GM23338 (cell line): ENCODE measurements at places on chromosomes 5 and 9. TPM values are rescaled to one million over a fixed set of nuclear protein-coding genes. Genes with fewer than 3 reads are reported as not detected.

- no peak for DNase-seq
Observed at GRCh38 chr5:165913059-165913458, 2378.4 kb upstream of the WWC1 start.

DNA sequence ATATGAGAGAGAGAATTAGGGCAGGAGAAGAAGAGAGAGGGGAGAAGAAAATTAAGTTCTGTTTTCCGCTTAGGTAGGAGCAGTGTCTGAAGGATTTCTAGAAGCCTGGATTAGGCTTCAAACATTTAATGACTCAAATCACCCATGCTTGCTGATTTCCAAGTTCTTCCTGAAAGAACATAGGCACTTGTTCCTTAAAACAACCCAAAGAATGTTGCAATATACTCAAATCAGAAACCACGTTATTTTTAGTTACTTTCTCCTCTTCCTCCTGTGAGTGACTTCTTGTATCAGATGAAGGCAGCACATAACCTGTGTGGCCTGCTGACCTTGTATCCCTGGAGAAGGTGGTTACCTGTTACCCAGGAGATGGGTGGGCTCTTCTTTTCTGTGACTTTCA lies 351.5 kb upstream of the KLF4 start:
- no peak for DNase-seq

DNA sequence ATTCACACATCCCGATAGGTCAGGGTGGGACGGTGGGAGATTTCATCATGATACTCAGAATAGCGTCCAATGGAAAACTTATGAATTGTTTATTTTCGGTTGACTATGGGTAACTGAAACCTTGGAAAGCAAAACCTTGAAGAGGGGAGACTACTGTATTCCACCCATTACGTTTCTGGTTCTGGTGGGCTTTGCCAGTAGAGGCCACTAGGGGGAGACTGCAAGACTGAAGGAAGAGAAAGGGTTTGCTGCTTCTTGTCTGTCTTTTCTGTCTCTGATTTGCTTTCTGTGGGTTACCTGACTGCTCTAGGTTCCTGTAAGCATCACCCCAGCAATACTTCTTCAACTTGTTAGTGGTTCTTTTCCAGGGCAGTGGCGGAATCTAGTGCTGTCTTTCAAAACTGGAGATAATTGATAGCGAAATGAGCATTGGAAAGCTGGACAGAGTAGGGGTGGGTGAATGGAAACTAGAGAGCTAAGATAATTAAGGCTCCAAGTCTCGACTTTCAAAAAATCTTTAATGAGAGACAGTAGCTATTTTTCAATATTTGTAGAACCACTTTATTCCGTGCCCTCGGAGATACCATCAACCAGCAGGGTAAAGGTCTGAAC lies 27.0 kb downstream of the GRIN3A start:
- DNase-seq = peak; percentile 82

Gene HSPB3
- total RNA-seq = not detected in 2 replicates

Gene TYRP1
- total RNA-seq = not detected in 2 replicates

Gene PTPRD
- 58.0 and 61.2 TPM in 2 replicates for total RNA-seq

DNA sequence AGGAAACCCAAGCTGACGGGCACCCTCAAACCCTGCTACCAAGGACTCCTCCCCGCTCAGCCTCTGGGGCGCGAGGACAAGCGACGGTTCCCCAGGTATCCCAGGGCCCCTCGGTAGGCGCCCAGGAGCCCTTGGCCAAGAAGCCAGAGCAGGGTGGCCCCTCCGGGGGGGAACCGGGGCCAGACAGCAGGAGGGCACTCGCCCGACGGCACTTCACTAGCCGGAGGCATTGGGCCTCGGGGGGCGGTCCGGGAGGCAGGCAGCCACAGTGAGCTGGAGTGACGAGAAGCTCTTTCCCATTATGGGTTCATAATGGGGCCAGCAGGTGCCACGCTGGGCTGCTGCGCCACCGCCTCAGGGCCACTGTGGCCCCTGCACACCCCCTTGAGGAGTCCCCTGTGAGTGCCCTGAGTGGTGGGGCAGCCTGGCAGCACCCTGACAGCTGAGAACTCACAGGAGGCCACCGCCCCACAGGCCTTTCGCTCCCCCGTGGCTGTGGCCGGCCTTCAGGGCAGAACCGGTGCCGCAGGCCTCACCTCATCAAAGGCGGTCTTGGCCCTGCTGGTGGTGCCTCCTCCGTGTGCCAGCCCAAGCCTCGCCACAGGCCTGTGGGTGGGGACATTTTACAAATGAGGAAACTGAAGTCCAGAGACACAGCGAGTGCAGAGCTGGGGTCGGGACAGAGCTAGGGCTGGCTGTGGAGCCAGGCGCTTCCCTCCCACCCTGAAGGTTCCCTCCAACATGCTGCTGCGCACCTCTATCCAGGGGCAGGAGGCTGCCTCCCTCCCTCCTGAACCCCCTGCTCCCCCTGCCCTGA lies 68.7 kb downstream of the PSMB7 start:
- no peak for DNase-seq

Gene CAMK2A
- not detected in 2 replicates for total RNA-seq

Gene IFNK
- not detected in 2 replicates for total RNA-seq

DNA sequence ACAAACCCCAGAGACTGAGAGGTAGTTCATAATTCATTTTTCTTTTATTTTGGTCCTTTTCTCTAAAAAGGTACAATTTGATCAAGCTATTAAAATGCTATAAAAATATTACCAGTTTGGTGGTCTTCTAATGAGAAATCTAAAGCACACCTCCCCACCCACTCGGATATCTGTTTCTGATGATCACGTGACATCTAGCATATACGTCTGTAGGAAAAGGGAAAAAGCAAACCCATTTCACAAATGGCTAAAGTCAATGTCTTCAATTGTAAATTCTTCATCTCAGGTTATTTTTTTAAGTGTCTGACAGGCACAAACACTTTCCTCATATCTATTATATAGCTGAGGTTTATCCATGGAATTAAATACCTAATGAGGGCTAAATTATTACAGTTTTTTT lies 18.9 kb downstream of the ZNF354A start:
- no peak for DNase-seq

Gene PCDHGA11
- total RNA-seq = 8.9 and 10.7 TPM in 2 replicates

Gene OR1J4
- not detected in 2 replicates for total RNA-seq

Gene PLCXD3
- 0.03 TPM in 1 of 2 replicates, not detected in the other for total RNA-seq

Gene NR5A1
- total RNA-seq = 0.21 and 5.7 TPM in 2 replicates

DNA sequence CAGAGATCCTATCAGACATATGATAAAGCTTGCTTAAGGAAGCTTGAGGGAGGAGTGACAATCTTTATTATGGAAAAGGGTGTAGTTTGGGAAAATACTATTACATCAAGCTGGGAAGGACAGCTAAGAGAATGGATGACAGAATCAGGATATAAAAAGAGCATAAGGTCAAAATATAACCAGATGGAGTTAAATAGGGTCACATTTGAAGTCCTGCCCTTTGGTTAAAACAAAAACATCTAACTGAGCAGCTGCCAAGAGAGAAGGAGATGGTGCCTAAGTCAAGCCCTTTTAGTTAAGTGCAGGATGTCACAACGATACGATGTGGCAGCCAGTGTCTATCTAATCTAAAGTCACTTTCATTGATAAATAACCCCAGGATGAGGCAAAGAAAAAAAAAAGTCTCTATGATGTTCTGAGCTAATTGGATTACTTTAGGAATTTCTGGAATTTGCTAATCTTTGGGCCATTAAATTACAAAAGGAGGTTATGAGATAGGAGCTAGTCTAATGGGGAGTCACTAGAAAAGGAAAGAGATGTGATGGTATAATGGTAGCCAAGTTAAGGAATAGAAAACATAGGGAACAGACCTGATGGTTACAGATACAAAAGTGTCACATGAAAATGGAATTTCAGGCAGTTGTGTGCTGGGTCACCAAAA lies 365.2 kb downstream of the PDE4D start:
- DNase-seq = peak; percentile 32

- DNase-seq = no peak
Observed at GRCh38 chr9:105510024-105510423, 47.9 kb upstream of the FKTN start.

- no peak for DNase-seq
Observed at GRCh38 chr9:37293664-37294524, 128.6 kb upstream of the GRHPR start.

GRCh38 chr5:96730586-96730985 lies 68.4 kb downstream of the CAST start:
- DNase-seq = no peak

Gene THBS4
- total RNA-seq = 13.7 and 23.2 TPM in 2 replicates

DNA sequence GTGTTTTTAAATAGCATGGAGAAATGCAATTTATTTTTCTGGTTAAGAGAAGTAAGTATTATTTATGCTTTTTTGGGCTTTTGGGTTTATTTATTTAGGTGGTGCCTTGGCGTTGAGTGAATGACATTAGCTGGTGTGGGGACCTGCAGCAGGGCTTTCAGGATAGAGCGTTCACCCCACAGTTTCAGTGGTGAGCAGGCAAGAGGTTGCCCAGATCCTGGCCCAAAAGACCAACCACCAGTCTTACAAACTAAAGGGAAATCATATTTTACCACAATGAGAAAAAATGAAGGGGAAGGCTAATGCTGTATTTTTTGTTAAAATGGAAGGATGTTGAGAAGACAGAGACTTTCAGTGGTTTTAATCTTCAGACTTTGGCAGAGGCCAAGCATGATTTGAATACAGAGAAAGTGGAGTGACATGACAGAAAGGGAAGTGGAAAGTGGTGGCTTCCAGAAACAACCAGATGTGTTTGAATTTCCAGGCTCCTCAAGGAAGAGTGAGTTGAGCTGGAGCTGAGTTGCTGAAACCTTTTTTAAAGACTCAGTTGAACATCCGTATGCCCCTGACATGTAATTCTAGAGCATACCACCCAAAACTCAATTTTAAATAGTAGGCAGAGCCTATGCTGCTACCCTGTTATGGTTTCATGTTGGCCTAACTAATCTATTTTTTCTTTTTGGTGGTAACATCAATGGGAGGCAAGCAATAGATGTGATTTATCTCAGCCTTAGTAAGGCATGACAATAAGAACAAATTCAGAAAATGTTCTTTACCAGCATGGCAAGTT lies 94.8 kb downstream of the AOPEP start:
- DNase-seq = no peak

- DNase-seq = no peak
Observed at GRCh38 chr5:122849771-122850170, 4.4 kb downstream of the SNX24 start.

DNA sequence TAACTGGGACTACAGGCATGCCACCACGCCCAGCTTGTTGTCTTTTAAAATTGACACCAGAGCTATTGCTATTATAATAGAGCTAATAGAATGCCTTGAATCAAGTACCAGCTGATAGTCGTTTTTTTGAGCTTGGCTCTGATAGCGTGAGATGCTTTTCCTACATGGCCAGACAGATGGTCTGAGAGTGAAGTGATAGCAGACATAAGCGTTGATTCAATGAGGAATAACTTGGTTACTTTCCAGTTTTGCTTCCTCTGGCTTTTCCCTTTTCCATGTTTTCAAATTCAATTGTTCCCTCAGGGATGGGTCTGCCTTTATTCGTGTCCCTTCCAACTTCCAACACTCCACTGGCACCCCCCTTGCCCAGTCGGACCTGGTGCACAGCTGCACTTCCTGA lies 15.4 kb downstream of the AGXT2 start:
- no peak for DNase-seq

DNA sequence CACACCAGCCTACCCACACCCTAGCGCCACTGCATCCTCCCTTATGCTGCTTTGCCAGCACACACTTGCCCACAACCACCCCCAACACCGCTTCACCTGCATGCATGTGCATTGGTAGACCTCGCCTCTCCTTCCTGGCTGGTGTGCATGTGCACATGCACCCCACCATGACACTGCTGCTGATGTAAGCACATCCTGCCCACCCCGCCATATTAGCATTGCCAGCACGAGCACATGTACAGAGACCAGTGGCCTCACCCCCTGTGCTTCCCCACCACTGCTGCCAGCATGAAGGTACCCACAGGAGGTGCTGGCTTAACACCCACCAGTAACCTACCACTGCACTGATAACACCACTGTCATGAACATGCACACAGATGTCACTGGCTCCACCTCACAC lies 218.2 kb downstream of the SLCO4C1 start:
- no peak for DNase-seq

DNA sequence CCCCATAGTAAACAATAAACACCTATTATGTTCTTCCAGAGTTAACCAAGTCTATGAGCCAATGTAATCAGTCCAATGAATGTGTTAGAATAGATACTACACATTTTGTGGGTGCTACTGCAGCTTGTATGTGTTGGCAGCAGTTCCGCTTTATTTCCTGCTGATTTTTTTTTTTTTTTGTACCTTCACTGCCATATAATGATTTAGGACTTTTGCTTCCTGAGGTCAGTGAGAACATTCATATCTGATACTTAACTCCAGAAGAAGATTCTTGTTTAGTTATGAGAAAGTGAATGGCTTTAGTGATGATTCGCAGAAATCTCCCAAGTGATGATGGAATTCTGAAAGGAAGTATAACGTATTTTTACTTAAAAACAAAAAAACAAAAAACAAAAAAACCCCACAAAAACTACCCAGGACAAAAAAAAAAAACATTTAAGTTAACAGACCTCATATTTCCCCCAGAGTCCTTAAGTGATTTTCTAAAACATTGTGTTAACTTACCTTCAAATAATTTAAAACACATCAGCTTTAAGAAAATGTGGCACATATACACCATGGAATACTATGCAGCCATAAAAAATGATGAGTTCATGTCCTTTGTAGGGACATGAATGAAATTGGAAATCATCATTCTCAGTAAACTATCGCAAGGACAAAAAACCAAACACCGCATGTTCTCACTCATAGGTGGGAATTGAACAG lies 24.7 kb upstream of the LMNB1 start:
- no peak for DNase-seq

Gene LRRC19
- not detected in 2 replicates for total RNA-seq

Gene ALG2
- 34.3 and 39.7 TPM in 2 replicates for total RNA-seq

GRCh38 chr9:84916769-84917168 lies 247.2 kb downstream of the NTRK2 start:
- no peak for DNase-seq

- no peak for DNase-seq
Observed at GRCh38 chr9:124182741-124183140, 75.0 kb upstream of the NEK6 start.

- DNase-seq = peak; percentile 17
Observed at GRCh38 chr9:21060919-21061561, 16.7 kb downstream of the IFNB1 start.

- no peak for DNase-seq
Observed at GRCh38 chr9:89408628-89409101, 89.2 kb downstream of the SEMA4D start.

- DNase-seq = no peak
Observed at GRCh38 chr5:140189977-140190871, 15.2 kb downstream of the CYSTM1 start.

GRCh38 chr5:168446983-168447619 lies 39.2 kb upstream of the RARS1 start:
- no peak for DNase-seq

GRCh38 chr5:88820581-88820980 lies 62.4 kb downstream of the MEF2C start:
- no peak for DNase-seq
